Left renal cortex interstitium (tissue), 4 donors: ENCODE measurements at places on chromosomes 13 and 19.

DNA sequence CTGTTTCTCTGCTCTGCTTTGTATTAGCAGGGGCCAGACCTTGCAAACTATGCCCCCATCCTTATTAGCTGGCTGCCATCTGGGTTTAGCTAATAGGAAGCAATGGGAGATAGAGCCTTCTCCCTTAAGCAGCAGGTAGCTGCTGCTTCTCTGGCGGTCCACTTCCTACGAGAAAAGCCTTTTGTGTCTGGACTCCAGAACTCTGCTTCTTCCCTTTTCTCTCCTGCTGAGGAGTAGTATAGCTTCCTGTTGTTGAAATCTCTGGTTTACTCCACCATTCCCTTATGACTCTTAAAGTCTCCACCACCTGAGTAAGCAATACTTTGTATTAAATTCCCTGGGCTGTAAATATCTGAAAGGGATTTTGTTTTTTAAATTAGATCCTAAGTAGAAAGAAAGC, 147.1 kb downstream of the DNAJC15 start:
- no peak for DNase-seq

- no peak for DNase-seq
These were observed 56.2 kb upstream of the ARHGEF7 start for GRCh38 chr13:111058796-111059506.

- DNase-seq: no peak
These were observed 46.1 kb upstream of the TUBGCP3 start for GRCh38 chr13:112634102-112634501.

- no peak for DNase-seq
These were observed 5.5 kb downstream of the MKNK2 start for GRCh38 chr19:2045501-2046045.

- peak; percentile 79 for DNase-seq
These were observed 4.8 kb downstream of the IER2 start for GRCh38 chr19:13154911-13155471.

GRCh38 chr13:45456196-45456972, 8.4 kb upstream of the COG3 start:
- DNase-seq: no peak

DNA sequence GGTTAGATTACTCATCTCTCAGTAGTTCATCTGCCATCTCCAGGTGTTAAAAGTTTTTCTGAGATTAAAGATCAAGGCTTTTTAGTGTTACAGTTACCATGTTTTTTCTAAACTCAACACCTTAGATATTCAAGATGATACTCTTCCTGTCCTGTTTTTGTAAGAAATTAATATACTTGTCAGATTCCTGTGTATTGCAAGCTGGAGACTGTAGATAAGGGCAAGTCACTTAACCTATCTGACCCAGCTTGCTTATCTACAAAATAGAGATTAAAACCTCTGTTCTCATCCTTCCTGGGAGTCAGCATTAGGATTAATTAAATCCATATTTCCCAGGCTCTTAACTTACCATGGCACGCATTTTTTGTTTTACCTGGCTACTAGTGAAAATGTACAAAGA, 25.2 kb downstream of the SUGT1 start:
- DNase-seq: no peak
